ENCODE measurements at places on chromosomes 1 and 21.

- no peak for DNase-seq
Measured at GRCh38 chr1:241822846-241823245, 25.2 kb upstream of the EXO1 start.

DNA sequence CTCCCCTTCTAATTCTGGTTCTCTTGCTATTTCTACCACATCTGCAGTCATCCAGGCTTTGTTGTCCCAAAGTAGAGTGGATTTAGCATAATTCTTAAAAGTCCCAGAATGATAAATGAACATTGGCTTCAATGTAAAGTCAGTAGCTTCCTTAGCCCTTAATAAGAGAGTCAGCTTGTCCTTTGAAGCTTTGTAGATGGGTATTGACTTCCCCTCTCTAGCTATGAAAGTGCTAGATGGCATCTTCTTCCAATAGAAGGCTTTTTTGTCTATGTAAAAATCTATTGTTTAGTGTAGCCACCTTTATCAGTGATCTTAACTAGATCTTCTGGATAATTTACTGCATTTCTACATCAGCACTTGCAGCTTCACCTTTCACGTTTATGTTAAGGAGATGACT, 181.4 kb upstream of the B3GALT2 start:
- DNase-seq: no peak

DNA sequence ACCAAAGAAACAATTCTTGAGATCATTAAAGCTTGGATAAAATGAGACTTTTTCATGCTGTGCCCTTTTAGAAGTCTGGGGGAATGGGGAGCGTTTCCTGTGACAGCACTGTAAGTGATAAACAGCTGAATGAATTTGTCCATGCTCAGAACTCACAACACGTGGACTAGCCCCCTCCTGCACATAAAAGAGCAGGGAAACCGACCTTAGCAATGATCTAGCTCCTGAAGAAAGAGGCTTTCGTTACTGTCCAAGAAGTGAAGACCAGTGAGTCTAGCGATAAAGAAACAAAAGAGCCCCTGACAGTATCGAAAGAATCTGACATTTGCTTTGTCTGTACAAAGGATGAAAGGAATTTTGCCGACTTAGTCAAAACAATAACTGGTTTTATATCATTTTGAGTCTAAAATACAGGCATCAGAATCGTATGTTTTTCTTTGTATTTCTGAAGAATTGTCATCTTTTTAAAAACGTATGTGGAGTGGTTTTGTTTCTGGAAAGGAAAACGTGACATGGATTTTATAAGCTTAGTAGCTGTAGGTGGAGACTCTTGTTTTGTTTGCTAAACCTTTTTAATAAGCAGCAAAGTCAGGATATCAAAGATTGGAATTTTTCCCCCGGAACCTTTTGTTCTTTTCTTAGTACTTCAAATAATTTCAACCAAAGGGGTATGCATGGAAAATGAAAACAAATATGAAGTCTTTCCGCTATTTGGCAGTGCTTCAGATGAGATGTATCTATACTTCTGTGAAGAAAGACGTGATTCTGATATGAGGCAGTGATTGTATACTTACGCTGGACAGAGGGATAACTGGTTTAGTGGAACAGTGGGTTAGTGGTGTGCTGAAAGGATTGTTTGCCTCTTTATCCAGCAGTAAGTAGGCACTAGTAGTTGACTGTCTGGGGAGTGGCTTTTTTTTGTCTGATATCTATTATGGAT, 61.0 kb downstream of the MAST2 start:
- DNase-seq: no peak

DNA sequence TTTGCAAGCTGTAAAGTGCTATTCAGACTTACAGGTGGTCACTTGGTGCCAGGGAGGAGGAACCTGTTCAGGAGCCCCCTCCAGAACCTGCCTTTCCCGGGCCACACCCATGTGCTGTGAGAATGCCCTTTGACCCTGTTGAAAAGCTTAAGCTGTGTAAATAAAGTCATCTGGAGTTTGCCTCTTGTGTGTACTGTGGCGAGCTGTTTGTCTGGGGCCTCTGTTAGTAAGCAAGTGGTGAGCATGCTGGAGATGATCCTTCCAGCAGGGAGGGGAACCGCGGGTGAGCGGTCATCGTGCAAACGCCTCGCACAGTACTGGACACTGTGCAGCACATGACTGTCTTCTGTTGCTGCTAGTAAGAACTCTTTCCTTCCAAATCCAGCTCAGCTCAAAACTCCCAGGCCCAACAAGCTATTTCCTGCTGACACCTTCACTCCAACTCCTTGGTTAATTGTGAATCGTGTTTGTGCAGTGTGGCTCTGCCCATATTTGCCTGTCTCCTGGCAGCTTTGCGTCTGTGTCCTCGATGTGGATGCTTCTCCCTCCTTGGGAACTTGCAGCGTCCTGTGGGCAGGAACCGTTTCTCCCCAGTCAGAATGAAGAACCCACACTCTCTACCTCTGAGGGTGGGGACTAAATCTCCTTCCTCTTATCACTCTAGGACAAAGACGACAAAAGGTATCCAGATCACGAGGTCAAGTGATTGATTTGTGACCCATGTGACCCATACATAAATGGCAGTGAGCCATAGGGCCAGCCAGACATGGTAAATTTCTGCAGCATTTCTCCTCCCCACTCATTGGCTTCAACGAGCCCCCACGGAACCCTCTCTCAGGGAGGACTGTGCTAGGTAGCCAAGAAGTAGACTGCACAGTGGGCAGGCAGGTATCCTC, 13.9 kb upstream of the BTG2 start:
- no peak for DNase-seq

DNA sequence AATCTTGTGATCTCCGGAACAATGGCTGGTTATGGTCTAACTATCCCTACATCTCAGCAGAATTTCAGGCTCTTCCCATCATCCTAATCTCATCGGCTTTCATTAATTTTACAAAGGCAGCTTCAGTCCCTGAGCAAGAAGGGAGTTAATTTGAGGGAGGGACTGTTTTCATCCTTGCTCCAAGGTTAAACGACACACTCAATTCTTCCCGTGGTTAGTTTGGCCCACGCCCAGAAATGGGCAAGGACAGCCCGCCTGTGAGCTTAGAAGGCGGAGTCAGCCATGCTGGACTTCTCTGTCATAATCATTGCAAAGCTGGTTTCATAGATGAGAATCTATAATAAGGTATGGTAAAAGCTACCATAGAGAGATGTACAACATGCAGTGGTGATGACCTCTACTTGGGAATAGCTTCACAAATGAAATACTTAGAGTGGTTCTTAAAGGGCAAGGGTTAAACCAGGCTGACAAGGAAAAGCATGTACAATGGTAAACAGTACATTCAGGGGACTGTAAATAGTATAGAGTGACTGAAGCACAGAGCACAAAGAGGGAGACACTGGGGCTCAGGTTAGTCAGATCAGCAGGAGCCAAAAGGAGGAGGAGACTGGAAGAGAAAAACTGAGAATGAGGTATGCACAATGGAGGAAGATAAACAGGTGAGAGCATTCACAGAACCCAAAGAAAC, 108.8 kb downstream of the SMYD3 start:
- no peak for DNase-seq
